HFFc6 (cell line): ENCODE measurements at places on chromosomes 13 and 19.

GRCh38 chr19:23118400-23118799 is 1.6 kb downstream of the ZNF730 start:
- DNase-seq: no peak

- DNase-seq: no peak
Measured at GRCh38 chr13:99285432-99286182, 21.6 kb downstream of the GPR183 start.

DNA sequence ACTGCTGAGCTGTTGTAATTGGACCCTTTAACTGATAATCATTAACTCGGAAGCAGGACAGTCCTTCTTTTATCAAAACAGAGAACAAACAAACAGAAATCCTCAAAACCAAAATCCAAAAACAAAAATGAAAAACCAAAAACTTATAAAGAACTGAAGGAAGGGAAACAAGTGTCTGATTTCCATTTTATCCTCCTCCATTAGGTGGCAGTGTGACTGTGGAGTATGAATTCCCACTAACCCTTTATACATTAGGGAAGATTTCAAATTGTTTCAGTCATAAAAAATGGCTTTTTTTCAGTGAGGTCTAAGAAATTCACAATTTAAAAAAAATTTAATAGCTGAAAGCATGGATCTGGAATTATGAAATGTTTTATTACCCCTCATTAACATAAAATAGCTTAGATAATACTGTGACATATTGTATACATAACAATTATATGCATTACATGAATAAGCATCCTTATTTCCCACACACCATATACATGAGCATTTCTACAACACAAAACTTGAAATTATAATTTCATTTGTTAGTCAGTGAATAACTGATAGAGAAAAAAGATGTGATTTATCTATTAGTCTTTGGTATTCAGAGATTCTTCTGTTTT is 1074.3 kb upstream of the PCDH9 start:
- DNase-seq: no peak

DNA sequence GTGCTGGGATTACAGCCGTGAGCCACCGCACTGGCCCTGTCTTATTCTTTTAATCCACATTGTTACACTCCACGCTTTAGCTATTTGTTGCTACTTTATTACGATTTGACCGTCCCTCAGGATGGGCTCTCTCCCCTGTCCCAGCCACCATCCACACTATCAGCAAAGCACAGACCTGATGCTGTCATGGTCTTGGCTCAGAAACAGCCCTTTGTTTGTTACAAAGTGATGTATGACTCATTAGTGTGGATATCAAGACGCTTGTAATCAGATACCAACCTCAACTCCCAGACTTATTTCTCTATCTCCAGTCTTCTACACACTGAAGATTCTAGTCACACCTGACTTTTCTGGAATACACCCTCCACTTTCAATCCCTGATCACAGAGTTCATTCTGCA is 84.6 kb upstream of the FREM2 start:
- no peak for DNase-seq

GRCh38 chr13:110757296-110757695 is 43.8 kb downstream of the ING1 start:
- no peak for DNase-seq

- DNase-seq: peak; percentile 61
Measured at GRCh38 chr19:38095411-38096308, 128.4 kb downstream of the DPF1 start.

GRCh38 chr19:43594710-43595604 is 977 bp downstream of the IRGQ start:
- peak; percentile 41 for DNase-seq

DNA sequence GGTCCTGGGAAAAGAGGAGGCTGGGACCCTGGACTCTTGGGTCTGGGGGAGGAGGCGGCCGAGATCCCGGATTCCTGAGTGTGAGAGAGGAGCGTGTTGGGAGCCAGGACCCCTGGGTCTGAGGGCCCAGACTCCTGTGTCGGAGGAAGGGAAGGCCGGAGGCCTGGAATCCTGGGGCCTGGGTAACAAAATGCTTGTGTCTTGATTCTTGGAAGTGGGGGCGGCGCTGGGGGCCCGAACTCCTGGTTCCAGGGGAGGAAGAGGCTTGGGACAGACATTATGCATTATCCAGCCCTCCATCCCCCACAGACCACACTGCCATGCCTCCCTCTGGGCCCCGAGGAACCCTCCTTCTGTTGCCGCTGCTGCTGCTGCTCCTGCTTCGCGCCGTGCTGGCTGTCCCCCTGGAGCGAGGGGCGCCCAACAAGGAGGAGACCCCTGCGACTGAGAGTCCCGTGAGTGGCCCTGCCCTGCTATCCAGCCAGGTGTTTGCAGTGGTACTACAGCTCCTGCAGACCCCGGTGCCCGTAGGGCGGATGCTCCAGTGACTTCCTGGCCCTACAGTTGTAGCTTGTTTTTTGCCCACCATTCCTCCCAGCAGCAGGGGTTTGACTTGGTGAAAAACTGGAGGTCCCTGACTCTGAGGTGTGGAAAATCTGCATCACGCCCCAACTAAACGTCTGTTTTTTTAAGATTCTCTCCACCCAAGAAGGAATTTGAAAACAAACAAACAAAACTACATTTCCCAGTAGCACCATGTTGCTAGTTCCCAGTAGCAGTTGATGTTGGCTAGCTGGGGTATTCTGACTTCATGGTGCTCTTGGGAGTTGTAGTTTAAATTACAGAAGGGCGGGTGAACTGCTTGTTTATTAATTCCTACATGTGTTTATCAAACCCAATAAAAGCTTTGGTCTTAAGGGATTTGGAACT is 630 bp downstream of the NUCB1 start:
- peak; percentile 26 for DNase-seq

GRCh38 chr19:14418856-14419105 is 360 bp downstream of the DDX39A start:
- DNase-seq: no peak

GRCh38 chr19:17536955-17537354 is 18.5 kb upstream of the COLGALT1 start:
- DNase-seq: no peak

GRCh38 chr13:29422015-29422414 is 173.5 kb downstream of the SLC7A1 start:
- DNase-seq: no peak

DNA sequence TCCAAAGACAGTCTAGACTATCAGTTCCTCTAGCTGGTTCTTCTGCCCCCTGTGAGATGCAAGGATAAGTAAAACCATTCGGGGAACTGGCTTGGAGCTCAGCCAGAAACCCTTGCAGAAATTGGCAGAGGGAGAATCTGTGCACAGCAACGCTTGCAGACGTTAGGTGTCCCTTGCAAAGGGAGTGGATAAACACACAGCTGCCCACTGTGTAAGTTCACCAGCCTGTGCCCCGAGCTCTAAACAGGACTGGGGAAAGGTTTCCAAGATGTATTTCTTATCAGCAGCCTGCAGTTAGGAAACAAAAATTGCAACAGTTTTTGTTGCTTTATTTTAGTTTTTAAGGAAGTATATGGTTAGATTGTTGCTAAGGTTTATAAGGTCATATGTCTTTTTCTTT is 19.0 kb upstream of the ADGRE1 start:
- DNase-seq: no peak

DNA sequence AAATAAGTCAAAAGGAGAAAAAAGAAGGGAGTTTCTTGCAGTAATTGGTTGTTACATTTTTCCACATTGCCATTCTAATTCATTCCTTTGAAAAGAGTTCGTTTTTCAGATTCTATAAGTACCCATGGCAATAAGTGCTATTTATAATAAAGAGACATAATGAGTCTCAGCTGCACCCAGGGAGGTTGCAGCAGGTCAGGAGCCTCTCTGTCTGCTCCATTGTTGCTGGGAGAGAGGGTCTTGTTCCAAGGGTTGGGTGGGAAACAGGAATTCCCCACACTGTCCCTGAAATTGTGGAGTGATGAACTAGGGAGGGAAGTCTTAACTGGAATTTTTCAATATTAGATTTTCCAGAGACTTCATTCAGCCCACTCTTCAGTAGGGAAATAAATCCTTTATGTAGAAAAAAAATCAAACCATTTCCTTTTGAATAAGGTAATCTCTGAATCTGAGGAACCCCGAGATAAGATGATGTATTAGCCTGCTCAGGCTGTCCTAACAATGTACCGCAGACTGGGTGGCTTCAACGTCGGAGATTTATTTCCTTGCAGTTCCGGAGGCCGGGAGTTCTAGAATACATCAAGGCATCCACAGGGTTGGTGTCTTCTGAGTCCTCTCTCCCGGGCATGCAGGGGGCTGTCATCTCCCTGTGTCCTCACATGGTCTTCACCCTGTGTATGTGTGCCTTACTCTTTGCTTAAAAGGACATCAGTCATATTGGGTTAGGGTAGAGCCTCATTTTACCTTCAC is 342.7 kb upstream of the TMTC4 start:
- DNase-seq: no peak

DNA sequence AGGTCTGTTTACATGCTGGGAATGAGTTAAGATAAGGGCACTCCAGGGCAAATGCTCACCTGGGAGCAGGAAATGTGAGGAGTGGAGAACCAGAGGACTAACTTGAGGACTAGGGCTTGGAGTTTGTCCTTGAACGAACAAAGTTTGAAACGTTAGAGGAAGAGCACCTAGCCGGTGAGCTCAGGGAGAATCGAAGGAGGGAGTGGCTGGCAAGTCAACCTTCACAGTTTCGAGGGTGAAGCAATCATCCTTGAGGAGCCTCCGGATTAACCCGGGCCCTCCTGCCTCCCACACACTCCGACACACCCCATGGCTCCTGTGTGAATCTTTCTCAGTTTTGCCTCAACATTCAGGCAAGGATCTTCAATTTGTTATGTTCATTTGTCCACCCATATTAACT is 58.6 kb downstream of the LMO7 start:
- no peak for DNase-seq

DNA sequence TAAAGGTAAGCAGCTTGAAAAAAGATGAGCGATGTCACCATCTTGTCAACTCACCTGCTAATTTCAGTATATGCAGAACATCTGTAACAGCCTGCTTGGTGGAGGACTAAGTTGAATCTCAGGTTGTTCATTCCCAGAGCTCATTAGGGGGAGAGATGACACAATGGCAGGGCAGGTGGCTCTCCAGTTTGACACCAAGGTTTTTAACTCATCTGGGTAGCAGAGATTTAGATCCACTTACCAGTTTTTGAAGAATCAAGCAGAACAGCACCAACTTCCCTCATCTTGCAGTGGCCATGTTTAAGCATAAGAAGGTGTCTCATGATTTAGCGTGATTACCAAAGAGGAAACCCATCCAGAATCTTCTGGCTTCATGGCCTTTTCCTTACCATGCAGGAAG is 168.3 kb downstream of the TSHZ3 start:
- no peak for DNase-seq

DNA sequence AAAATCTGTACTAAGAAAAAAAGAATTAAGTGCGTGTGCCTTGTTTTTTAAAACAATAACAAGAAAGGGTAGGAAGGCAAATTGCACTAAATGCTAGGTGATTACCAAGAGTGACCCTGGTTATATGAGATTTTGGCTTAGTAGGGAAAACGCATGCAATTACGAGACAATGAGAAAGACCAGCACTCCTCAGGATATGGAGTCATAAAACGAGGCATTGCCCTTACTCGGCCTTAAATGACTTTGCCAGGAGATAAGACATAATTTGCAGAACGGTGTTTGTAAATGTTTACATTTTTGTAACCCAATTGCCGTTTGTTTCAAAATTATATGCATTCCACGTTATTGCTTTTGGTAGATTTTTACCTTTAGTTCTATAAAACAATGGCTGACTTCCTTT is 179.8 kb downstream of the RBM26 start:
- no peak for DNase-seq

- DNase-seq: peak; percentile 55
Measured at GRCh38 chr13:99980201-99980823, 1.3 kb upstream of the ZIC2 start.

DNA sequence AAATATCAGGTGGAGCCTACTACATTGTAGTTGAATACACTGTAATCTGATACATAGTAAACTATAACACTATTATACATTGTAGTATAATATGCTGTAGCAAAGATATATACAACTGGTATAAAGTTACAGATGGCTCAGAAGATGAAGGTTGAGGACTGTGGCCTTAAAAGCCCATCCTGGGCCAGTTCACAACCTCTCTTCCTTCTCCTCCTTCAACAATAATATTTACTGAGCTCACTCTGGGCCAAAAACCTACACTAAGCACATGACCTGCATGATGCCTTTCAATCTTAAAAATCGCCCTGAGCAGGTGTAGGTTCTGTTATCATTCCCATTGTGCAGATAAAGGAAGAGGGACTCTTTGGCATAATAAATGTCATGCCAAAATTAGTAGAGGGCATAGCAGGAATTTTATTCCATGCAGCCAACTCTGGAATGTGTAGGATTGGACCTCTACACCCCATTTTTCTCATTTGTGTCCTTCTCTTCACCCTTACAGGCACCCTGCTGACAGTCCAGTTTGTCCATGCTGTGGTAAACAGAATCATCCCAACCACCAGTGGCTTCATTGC is 14.6 kb upstream of the SIN3B start:
- no peak for DNase-seq
